DMS79 treated with DMSO at 0.1 percent for 48 hours (cell line): ENCODE measurements at places on chromosomes 7 and 10.

DNA sequence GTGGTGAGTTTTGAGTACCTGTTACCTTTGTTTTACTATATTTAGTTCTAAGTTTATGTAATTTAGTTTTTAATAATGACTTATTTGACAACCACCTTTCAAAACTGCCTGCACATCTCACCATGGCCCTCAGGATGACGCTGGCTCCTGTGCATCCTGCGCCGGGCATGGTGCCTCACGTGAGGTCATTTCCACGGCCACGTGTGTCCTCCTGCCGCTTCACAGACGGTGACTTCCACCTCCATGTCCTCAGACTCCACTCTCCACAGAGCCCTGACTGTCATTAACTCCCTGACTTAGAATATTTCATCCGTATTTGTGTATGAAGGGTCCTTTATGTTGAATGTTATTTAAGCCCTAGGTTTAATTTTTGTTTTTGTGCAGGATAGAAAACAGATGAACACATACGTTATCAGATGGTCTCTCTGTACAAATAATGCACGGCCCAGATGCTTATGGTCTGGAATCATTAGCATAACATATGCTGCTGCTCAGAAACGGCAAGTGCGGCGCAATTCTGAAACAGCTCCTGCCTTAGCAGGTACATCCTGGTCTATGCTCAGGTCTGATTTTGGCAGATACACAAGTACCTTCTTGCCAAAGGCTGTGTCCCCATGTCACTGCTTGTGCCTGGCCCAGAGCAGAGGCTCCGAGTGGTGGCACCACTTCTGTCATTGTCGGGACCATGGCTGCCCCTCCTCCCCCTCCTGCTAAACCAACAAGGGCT is 155.8 kb downstream of the WDR37 start:
- no peak for DNase-seq

DNA sequence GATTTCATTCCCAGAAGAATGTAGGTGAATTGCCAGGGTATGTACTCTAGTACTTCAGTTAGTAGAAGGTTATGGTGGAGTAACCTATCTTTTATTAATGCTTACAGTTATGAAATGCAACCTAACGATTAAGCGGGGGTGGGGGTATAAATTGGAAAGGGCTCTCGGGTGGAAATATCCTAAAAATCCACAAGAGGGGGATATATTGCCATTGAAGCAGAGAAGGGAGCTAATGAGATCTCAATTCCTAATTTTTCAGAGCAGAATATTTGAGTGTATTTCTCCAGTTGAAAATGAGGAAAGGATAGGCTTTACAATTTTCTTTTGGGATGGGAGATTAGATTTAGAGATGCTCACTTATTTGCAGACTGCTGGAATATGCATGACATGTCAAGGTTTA is 90.8 kb downstream of the DNAJB9 start:
- no peak for DNase-seq

DNA sequence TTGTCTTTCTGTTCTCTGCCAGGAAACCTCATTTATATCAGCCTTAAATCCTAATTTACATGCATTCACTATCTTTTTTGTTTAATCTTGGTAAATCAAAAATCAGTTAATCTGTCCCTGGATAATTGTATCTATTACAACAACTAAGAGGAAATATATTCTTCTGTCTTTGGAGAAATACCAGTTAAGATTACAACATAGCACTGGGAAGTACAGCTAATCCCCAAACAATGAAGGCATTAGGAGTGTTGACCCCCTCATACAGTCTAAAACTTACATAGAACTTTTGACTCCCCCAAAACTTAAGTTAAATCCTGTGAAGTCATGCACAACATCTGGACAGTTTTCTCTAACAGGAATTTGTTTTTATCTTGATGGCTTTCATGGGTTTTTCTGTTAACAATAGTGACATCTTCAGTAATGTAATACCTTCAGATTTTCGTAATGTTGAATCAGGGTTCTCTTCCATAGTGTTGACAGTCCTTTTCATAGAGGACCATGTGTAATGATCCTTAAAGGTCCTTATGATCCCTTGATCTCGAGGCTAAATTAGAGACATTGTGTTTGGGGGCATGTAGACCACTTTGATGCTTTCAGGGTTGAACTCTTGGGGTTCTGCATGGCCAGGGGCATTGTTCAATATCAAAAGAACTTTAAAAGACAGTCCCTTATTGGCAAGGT is 24.1 kb upstream of the ABCC2 start:
- DNase-seq = no peak

GRCh38 chr10:118873738-118874105 is 119.0 kb upstream of the CACUL1 start:
- no peak for DNase-seq

DNA sequence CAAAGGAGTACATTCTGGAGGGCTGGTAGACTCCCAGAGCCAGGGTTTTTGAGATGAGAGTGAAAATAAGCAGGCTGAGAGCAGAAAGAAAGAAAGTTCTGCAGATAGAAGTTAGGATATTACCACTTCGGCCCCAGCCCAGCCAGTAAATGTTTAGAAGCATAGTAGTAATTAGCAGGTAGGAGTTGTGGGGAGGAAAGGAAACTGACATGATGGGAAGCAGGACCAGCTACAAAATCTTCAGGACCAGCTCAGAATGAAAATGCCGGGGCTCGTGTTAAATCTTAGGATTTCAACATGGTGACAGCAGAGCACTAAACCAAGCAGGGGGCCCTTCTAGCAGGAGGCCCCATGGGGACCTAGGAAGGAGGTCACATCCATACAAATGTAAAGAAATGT is 28.7 kb downstream of the PRSS2 start:
- DNase-seq = no peak

DNA sequence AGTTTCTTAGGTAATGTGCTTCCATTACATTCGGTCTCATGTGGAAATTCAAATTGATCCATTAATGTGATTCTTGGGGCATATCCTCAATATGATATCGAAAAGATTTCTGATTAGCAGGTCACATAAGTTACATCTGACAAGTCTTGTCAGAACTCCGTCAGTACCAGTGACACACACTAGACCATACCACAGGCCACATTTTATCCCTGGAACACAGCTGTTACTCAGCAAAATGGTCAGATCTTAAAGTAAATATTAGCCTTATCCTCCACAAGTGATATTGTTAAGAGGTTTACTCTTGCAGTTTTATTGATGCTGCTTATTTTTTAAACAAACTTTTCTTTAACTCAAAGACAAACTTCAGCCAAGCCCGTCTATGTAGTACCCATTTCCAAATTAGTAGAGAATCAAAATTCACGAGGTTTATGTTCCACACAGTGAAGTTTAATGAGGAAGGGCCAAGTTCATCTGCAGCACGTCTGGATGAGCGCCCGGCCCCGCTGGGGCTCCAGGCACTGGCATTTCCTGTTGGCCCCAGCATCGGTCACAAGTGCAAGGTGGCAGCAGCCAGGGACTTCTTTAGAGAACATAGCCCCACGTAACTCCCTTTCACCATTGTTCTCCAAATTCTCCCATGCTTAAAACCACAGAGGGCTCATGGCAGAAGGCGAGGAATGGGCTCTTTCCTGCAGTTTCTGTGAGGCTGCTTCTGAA is 132.2 kb downstream of the VIPR2 start:
- DNase-seq = peak; percentile 19

GRCh38 chr7:158805937-158806336 is 23.4 kb downstream of the ESYT2 start:
- DNase-seq = no peak

GRCh38 chr10:122957474-122957873 is 3.4 kb upstream of the C10orf88 start:
- no peak for DNase-seq

GRCh38 chr10:66625709-66626590 is 299.9 kb upstream of the LRRTM3 start:
- no peak for DNase-seq

GRCh38 chr7:116963234-116963633 is 9.9 kb downstream of the ST7 start:
- DNase-seq = no peak

DNA sequence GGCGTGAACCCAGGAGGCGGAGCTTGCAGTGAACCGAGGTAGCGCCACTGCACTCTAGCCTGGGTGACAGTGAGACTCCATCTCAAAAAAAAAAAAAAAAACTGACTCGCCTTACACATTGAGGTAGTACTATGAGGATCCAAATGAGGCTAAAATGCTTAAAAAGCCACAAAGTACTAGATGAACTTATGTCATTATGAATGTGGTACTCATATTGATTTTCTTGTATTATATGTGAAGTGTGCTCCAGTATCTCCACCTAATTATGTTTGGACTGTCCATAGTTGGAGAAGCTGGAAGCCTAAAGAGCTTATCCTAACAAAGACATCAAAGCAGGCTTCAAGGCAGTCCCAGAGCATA is 9.1 kb downstream of the CCNY start:
- DNase-seq = no peak

GRCh38 chr10:117531371-117532002 is 11.1 kb upstream of the EMX2 start:
- no peak for DNase-seq

GRCh38 chr7:70638158-70639107 is 493.5 kb upstream of the GALNT17 start:
- peak; percentile 65 for DNase-seq

DNA sequence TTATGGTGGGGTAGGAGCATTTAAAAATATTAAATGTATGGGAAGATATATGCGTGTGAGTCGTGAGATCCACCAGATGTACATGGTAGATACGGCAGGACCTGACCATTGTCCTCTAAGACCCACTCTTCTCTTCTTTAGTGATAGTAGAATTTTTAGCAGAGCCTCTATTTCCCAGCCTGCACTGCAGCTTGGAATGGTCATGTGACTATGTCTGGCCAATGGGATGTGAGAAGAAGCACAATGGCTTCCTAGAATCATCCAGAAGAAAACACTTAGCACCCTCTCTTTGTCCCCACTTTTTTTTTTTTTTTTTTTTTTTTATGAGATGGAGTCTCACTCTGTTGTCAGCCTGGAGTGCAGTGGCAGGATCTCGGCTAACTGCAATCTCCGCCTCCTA is 86.6 kb upstream of the CYTH3 start:
- DNase-seq = no peak

- DNase-seq = no peak
Measured at GRCh38 chr10:128048819-128049210, 77.4 kb downstream of the MKI67 start.

DNA sequence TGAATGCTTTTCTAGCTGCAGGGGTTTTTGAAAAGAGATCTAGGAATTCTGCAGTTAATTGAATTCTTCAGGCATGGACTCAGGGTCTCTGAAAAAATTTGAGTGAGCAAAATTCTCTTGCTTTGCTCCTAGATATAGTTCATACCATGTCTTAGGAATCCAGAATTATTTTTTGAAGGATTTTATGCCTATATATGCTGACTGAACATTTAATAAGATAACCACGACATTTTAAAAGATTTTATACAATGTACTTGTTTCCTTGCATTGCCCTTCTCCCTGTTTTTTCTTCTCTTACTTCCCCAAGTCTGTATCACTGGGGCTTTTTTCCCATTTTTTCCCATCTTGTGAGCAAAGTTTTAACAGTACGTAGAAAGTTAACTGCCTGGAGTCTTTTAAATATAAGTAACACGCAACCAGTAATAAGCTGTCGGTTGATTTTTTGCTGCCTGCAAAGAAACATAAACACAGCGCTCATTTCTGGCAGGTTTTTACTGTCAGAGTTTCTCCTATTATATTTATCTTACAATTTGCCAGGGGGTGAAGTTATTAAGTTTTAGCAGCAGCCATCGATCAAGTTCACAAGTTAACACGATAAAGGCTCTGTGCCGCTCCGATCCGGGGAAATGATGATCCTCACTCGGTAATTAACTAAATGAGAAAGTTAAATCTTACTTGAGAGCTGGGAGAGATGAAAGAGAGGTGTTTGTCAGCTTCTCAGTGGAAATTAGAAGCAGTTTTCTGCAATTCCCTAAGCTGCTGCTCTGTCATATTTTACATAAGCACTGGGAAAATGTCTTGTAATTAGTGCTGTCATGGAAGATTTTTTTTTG is 81.0 kb downstream of the POLL start:
- no peak for DNase-seq

DNA sequence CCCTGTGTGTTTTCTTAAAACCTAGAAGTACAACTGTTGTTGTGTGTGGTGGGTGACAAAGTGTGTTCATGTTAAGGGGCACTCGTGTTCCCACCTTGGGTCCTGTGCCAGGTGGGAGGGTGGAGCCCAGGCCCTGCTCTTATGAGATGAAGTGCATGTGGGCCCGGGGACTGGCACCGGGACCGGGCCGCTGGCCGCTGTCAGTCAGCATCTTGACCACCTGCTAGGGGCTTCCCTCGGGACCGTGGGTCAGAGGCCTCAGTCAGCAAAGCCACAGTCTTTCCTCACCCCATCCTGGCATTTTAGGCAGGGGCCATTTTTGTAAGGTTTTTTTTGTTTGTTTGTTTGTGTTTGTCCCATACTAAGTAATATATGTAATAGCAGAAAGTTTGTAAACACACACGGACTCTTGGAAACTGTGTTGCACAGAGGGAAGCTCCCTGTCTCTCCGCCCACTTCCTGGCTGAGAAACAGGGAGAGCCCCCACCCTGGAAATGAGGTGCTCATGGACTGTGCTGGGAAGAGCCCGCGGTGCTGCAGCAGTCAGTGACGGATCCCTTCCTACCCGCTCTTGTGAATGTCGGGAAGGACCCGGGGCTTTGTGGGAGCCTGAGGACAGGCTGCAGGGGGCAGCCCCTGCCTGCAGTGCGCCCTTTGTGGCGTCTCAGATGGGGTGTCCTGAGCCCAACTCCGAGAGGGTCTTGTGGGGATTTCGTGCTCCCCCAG is 13.4 kb downstream of the AGAP3 start:
- DNase-seq = no peak

DNA sequence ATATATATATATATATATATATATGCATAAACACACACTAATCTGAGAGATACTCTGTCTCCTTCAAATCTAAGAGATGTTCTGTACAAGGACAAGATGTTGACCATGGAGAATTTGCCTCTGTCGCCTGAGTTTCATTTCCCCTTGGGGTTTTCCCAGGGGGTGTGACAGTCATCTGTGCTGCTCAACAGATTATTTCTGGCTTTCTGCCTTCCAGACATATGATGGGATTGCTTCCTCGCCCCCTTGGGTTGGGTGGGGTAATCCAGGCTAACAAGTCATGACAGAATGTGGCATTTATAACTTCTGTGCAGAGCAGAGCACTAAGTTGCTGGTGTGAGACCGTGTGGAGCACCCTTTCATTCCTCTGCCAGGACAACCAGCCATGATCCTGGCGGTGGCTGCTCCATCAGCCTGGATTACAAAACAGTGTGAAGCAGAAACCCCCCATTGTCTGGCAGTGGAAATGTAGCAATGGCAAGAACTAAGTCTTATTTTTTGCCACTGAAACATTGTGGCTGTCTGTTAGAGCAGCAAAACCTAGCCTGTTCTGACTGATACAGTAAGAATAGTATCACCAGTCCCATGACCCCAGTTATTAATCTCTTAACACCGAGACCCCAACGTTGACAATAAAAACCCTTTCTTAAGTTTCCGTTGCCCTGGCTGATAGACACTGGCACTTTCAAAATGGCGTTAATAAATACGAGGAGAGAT is 13.7 kb upstream of the USP6NL start:
- DNase-seq = no peak

DNA sequence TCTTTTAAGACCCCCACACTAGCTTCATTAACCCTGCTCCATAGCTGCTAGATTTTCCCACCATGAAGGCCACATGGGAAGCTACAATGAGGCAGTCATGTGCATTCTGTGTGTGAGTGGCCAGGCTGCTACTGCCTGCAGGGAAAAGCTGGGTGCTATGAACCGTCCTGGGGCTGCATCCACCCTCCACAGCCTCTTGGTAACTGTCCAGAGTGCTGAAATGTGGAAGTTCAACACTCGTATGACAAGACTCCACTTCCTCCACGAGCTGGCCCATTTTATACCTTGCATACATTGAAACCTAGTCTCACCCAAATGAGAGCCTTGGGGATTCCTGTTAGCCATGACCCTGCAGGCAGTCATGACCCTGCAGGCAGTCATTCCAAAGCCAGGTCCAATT is 59.4 kb downstream of the CUZD1 start:
- DNase-seq = no peak

GRCh38 chr10:42979721-42980467 is 97.0 kb upstream of the RET start:
- DNase-seq = no peak
